ENCODE measurements at places on chromosomes 5 and 9.

DNA sequence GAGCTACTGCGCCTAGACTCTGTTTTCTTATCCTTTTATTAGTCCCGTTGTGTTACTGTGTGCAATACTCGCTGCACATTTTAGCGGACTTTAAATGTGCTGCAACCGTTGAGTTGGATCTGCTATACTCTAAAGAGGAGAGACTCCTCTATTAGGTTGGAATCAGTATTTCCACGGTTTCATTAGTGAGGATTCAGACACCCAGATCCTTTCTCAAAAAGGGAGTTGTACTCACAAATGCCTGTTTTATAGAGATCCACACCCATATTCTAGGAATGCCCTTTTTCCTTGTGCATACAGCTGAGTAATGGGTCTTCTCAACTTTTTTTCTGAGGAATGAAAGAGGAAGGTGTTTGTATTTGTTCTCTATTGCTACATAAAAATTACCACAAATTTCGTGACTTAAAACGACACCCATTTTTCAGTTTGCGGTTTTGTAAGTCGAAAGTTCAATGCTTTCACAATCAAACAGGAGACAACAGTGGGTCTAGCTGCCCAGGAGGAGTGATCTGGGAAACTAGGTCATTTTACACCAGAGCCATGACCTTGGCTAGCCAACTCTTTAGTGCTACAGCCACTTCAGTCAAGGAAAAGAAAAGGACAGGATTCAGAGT, 52.8 kb upstream of the SLC44A1 start:
- no peak for DNase-seq

DNA sequence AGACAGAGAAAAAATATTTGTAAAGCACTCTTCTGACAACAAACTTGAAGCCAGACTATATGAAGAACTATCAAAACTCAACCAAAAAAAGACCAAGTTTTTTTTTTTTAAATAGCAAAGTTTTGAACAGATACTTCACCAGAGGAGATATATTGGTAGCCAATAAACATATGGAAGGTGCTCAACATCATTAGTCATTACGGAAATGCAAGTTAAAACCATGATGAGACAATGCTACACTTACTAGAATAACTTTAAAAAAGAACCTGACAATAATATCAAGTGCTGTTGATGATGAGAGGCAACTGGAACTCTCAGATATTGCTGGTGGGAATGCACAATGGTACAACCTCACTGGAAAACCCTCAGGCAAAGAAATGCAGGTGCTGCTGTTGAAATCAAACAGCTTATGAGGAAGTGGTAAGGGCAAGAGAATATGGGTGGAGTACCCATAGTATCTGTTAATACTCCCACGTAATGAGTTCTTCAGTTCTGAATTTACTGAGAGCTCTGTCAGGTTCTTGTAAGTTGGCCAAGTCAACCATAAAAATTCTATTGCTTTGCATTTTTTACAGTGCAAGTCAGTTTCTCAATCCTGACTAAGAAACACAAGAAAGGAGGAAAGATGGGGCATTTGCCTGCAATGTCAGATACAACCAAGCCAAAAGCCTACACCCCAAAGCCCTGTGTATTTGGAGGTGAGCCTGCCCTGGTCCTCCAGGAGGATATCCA, 87.3 kb upstream of the GNAQ start:
- no peak for DNase-seq

DNA sequence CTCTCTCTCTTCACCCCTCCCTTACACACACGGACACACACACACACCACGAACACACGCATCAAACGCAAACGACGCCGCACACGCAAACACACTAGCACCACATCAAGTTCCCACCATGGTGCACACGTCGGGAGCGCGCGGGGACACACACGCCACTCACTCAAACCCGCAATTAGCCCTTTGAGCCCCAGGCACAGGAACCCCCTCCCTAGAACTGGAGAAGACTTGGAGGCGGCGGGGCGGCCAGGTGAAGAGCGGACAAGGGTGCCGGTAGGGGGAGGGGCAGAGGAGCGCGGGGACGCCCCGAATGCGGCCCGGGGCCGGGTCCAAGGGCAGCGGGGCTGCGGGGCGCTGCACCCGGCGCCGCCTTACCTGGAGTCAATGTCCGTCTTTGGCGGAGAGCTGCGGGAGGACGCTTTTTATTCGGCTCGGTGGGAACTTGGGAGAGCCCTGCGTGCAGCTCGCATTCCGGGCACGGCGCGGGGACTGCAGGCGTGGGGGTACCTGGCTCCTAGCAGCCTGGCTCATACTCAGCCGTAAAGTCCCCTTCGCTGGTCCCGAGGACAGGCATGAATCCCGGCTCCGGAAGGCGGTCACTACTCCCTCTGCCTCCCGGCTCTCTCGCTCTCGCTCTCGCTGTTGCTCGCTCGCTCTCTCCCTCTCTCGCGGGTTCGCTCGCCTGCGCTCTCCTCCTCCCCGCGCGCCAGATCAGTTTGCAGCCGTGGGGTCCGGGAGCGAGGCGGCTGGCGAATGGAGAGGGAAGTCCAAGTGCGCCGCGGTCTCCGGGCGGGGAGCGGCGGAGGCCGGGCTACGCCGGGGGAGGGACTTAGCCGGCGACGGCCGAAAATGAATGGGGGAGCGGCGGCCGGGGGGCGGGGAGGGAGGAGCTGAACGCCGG, at the start of gene BRINP1:
BRINP1 (minus strand) TSS at position 755 of the 901 bp plus-strand sequence. CDS start 56,080 bp downstream, outside the sequence.
- DNase-seq: no peak

- DNase-seq: no peak
These were observed 54.9 kb upstream of the ZSWIM6 start for GRCh38 chr5:61277190-61277589.

DNA sequence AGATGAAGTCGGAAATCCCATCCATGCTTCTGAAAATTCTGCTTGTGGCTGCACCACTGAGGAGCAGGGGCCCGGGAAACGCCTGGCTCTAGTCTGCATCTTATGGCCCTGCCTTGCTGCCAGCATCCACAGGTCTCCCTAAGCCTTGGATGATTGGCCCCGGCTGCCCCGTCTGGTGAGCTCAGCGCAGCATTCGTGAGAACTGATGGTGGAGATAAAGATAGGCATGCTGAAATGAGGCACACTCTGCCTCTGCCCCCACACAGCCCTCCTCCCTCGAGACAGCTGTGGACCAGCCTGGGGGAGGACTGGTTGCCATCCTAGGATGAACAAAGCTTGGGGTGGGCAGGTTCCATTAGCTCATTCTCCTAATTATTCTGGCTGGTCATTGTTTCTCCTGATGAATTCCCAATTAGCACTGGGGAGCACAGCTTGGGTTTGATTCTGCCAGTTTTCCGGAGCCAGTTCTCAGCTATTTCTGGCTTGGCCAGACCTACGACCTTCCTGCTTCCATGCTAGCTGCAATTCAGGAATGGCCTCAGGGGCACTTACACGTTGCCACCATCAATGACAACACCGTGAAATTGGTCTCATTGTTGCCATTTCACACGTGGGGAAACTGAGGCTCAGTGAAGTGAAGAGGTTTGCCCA, 62.8 kb upstream of the CPEB4 start:
- no peak for DNase-seq

- DNase-seq: no peak
These were observed 43.4 kb downstream of the ERMP1 start for GRCh38 chr9:5789489-5789888.

- DNase-seq: no peak
These were observed 2.3 kb downstream of the MAN2A1 start for GRCh38 chr5:109691996-109692395.

GRCh38 chr9:110876929-110877328, 161.3 kb downstream of the LPAR1 start:
- DNase-seq: no peak

DNA sequence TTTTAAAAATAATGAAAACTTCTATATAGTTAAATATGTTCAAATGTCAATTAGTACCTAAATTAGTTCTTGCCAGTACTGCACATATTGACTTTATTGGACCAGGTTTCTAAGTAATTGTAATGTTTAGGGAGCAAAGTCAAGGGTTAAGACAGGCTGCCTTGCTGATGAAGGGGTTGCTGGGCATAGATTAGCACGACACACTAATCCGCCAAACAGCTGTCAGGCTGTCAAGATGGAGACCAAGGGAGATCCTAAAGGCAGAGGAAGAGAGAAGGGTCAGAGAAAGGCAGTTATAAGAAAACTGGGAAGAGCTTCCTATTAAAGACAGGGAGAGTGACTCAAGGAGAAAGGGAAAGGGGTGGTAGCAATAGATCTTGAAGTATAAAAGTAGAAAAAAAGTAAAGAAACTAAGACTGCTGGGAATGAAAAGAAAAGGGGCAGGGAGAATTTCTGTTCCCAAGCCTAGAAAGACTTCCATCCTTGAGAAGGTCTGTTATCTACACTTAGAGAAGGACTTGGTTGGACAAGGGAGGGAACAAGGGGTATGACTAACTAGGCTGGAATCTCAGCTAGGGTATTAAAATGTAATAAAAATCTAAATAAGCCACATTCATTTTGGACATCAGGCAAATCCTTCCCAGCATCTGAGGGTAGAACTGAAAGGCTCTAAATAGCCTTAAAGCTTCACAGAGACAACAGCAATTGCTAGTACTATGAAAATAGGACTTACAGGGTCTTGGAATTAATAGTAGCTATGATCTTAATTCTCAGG, 188.7 kb downstream of the FBXL17 start:
- DNase-seq: no peak

DNA sequence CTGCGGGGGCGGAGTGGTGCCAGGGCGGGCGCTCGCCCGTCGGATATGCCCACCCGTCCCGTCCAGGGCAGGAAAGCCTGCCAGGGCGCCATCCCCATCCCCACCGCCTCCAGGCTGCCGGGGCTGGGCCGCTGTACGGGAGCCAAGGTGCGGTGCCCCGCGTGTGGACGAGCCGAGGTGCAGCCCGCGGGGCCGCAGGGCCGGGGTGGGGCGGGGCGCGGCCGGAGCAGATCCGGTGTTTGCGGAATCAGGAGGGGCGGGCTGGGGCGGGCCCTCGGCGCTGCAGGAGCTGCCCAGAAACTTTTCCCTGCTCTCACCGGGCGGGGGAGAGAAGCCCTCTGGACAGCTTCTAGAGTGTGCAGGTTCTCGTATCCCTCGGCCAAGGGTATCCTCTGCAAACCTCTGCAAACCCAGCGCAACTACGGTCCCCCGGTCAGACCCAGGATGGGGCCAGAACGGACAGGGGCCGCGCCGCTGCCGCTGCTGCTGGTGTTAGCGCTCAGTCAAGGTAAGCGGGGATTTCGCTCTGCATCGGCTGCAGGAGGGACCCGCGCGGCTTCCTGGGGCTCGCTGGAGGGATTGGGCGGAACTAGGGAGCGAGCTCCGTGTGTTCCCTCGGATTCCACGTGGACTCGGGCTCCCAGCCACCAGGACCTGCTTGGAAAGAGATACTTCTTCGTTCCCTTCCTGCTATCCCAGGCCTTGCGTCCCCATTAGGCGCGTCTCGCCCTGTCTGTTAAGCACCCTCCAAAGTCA, at the start of gene ITGA2:
ITGA2 (plus strand) TSS at position 328 of the 756 bp plus-strand sequence; CDS start at position 445, 117 bp downstream.
- DNase-seq: peak; percentile 65
